ENCODE measurements at places on chromosomes 16 and 17. TPM values are rescaled to one million over a fixed set of nuclear protein-coding genes. Genes with fewer than 3 reads are reported as not detected.

- DNase-seq: no peak
Measured at GRCh38 chr16:69250081-69250480, 61.1 kb upstream of the VPS4A start.

GRCh38 chr17:3867606-3868005, 21.6 kb upstream of the NCBP3 start:
- no peak for DNase-seq

DNA sequence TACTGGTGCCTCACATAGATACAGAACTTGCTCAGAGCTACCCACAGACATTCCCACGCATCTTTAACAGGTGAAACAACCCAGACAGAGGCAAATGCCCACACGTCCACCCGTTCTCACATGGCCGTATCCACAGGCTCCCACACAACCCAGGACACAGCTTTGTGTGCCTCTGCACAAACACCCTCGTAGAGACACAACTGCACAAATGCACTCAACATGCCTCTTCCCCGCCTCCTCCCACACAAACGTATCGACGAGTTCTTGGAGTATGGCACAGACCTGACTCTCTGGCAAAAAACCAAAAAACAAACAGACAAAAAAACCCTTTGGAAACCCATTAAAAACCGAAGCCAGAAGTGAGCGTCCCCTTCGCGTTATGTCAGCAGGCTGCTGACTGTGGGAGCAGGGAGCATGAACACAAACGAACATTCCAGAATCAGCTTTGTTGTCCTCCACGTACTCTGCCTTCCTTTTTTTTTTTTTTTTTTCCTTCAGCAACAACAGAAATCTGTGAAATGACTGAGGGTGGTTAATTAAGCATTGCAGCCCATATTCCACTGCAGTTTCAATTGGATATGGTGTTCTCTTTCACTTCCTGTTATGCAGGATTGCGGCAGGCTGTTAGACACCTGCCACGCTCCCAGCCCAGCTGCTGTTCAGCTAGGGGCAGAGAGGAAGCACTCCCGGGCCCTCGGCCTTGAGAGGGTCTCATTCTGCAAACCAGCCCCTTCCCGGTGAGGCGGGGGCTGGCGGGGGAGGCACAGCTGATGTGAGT, 313.7 kb downstream of the MAF start:
- peak; percentile 71 for DNase-seq

GRCh38 chr16:11410376-11411058, 65.3 kb downstream of the RMI2 start:
- DNase-seq: no peak

DNA sequence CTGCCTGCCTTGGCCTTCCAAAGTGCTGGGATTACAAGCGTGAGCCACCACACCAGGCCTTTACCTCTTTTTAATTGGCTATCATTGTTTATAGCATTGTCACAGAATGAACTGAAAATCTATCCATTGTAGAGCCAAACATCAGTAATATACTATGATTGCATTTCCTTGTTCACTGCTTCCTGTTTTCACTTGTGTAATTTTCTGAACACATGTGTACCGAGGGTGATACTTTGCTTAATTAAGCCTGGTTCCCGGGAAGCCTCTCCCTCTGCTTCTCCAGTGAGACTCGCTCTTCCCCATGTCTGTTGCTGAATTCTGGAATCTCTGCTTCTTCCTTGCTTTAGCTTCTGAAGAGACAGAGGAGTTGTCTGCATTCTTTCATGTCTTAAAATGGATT, 33.1 kb downstream of the POLR3E start:
- no peak for DNase-seq

GRCh38 chr17:72393553-72393952, 272.7 kb downstream of the SOX9 start:
- DNase-seq: no peak

- DNase-seq: peak; percentile 22
Measured at GRCh38 chr17:44557651-44558285, 484 bp downstream of the FZD2 start.

DNA sequence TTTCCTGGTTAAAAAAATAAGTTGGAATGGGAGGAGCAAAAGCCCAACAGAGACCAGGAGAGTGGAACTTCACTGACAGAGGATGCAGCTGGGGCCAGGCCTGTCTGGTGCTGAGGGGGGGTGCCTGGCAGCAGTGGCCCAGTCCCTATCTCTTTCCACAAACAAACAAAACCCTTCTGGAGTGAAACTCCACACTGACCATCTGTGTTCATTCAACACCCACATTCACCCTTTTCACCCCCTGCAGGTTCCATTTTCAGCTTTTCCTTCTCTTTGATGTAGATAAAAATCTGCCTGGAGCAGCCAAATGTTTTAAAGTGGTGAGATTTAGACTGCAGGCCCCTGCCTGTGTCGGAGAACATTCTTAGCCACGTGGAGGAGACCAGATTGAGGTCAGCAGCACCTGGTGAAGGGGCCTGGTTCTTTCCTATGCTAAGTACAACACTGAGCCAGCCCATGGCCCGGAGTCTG, 161.4 kb upstream of the CDH11 start:
- DNase-seq: no peak

GRCh38 chr17:29726715-29727252, 104.1 kb upstream of the CORO6 start:
- no peak for DNase-seq

GRCh38 chr17:4766723-4767122, 5.0 kb upstream of the TM4SF5 start:
- DNase-seq: no peak

- no peak for DNase-seq
Measured at GRCh38 chr16:73670836-73671820, 623.2 kb upstream of the ZFHX3 start.

- DNase-seq: peak; percentile 63
Measured at GRCh38 chr16:3961449-3961849, 80.9 kb upstream of the CREBBP start.

DNA sequence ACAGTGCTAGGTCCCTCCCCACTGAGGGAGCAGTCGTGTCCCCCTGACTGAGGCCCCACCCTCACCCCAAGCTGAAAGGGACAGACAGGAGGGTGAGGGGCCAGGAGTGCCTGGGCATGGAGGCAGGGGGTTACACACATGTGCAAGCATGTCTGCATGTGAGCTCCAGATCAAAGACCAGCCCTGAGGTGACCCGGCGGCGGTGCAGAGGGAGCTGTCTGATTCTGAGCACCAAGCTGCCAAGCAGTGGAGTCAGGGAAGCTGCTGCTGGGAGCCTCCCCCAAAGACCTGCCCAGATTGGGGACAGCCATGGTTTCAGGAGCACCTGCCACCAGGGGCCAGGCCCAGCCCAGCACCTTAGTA, 5.5 kb downstream of the DLX3 start:
- DNase-seq: no peak

- DNase-seq: no peak
Measured at GRCh38 chr16:69123910-69124309, 8.5 kb downstream of the CHTF8 start.

DNA sequence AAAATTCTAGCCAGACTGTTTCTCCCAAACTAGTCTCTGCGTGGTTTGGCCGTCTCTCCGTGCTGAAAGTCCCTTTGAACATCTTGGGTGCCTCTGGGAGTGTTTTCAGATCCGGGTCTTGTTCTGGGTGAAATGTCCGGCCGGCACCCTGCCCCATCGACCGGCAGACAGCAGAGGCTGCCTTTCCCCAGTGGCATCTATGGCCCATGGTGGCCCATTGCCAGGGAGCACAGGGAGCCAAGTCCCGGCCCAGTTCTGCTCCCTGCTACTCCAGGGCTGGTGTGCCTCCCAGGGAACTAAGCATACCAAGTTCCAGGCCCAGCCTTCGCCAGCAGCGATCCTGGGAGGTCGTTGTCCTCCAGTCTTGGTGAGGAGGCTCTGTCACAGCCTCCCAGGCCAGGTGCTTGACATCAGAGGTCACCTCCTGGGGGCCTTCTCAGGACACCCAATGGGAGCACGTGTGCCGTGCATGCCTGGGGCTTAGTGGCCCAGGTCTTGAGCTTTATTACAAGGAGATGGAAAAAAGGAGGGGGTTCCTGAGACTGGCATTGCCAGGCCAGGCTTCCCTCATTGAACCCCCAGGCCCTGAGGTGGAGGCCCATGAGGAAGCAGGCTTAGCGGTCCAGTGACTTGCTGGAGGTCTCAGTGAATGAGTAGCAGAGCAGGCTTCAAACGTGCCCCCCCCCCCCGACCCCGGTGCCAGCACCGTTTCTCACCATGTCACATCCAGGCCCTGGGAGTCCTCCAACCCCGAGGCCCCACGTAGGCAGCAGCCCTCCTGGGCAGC, 54.0 kb downstream of the PGS1 start:
- DNase-seq: no peak

DNA sequence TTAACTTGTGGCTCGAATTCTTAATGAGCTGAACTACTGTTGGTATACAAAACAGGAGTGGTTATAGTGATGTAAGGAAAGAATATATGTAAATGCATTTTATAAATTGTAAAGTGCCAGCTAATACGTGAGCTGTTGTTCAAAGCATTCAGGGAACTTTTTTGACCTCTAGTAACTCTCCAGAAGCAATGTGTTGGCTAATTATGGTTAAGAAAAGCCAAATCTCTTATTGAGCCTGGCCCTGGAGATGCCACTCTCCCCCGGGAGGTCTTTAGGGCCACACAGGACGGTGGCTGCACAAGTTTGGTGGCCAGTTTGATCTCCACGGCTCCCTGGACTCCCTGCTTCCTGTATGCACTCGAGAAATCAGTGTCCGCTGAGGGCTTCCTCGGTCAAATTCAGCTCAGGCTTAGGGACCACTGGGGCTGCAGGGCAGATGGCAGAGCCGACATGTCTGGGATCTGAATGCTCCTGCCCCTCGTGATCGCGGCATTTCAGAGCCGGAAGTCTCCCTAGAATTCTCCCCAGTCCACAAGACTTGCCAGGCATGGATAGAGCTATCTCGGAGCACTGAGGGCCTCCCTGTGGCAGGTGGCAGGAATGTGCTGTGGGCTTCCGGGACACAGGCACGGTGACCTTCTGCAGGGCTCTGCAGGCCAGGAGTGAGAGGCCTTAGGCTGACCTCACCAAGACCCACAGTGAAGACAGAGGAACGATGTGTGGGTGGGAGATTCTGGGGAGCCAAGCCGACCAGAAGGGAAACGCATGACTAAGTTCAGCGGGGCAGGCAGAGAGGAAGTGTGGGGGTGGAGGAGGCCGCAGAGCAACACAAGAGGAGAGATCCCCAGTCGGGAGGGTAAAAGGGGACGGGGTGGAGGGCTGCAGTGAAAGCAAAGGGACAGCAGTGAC, 18.6 kb upstream of the PITPNM3 start:
- peak; percentile 47 for DNase-seq

DNA sequence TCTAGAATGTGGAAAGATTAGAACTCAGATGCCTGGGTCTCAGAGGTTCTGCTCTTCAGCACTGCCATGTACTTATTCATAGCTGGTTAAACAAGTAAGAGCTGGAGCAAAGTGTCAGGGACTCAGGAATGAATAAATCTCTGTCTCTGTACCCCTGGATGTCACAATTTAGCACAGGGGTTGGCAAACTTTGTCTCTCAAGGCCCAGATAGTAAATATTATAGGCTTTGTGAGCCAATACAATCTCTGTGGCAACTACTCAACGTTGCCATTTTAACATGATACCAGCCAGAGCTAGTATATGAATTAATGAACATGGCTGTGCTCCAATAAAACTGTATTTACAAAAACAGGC, 220.3 kb upstream of the MON1B start:
- no peak for DNase-seq

DNA sequence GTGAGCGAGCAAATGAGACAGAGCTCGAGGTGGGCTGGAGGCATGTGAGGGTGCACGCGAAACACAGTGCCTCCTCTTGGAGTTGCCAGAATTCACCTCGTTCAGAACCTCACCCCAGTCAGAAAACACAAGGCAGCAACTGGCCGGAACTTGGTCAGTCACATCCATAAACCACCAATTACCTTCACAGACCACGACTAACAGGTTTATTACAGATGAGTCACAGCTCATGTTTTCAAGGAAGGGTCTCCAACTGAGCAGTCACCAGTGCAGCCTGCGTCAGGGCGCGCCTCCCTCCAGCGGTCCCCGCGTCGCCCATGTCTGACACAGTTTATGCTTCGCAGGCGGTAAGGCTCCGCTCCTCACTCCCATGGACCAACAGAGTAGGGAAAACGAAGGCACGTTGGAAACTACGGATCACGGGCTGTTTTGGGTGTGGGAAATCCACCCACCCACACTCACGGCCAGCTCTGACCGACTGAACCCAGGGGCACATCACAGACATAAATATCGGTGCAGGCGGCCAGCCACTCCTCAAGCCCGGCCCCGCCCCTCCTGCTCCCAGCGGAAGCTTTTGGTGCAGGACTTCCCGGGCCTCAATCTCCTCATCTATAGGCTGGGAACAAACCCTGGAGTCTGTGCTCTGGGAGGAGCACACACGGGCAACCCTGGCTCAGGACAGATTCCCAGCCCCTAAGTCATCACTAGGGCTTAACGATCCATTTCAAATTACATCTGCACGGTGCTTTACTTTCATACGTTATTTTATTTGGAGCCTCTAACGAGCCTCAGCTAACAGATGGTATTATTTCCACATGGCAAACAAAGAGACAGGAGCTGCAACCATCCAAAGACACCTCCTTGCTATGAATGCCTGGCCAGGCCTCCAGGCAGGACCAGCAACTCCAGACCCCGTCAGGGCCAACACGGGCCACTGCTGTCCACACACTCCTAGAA, 126.3 kb downstream of the ZNF778 start:
- DNase-seq: no peak

DNA sequence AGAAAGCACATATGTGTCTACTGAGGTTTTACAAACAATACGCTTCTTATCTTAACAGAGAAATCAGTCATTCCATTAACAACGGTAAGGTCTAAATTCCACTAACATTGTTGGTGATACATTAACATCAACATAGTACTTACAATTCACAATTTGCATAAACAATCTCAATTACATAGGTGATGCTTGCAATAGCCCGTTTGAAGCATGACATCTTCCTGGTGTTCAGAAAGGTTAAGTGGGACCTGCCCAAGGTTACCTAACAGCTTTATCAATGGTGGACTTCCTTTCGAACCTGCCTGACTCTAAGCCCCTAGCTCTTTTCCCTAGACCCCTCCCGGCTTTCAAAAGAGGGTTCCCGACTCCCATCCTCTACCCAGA, 699 bp downstream of the FAM222B start:
- DNase-seq: no peak

- DNase-seq: no peak
Measured at GRCh38 chr17:8758137-8758596, at the start of gene SPDYE4. Gene SPDYE4 (minus strand): TSS chr17:8758546. CDS start chr17:8758382, 164 bp downstream.

GRCh38 chr17:73279704-73280103, 18.0 kb upstream of the CPSF4L start:
- DNase-seq: peak; percentile 51

GRCh38 chr17:8120520-8121406, 2.4 kb upstream of the ALOXE3 start:
- DNase-seq: peak; percentile 84

Gene ZP2
- total RNA-seq: not detected

Gene TERB1
- not detected for total RNA-seq

Gene CCL23
- total RNA-seq: 2.2 TPM

Gene RCVRN
- not detected for total RNA-seq

Gene ZKSCAN2
- total RNA-seq: 2.0 TPM

Gene TPPP3
- total RNA-seq: 7.1 TPM

Gene EPX
- total RNA-seq: not detected
